ENCODE measurements at places on chromosomes 3 and 15.

- no peak for DNase-seq
These were observed 253.2 kb downstream of the BBX start for GRCh38 chr3:107775974-107776373.

DNA sequence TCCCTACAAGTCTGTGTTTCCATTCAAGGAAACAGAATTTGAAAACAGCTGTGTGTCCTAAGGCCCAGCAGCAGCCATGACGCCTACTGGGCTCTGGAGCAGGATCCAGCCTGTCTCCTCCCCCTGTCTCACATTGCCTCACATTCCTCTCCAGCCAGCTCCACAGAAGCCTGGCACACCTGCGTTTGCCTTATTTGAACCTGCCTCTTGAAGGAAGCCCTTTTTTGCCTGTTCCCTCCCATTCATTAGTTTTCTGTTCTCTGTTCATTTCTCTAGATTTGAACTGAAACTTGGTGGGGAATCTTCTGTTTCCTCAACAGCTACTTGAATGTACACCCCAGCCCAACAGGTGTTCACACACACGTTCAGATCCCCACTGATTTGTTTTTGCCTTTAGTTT, 890.5 kb downstream of the TUSC7 start:
- DNase-seq, result no peak

DNA sequence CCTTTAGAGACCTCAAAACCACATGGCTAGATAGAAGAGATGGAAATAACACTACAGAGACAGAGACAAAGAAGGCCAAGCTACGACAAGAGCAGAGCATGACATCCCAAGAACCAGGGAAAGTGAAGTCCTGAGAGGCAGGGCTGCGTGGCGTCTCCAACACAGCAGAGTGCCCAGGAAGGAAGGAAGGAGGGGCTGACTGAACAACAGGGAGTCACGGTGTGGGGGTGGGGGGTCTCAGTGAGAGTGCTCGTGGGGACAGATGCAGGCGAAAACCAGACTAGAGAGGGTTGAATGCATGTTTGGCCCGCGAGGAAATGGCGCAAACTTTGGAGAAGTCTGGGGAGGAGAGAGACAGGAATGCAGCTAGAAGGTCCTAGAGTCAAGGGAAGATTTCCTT, 44.0 kb downstream of the ADAMTS17 start:
- DNase-seq, result no peak

GRCh38 chr15:39896101-39896500, 24.0 kb downstream of the GPR176 start:
- no peak for DNase-seq

GRCh38 chr3:36060950-36061349, 319.4 kb upstream of the STAC start:
- DNase-seq, result no peak

- DNase-seq, result no peak
These were observed 68.8 kb downstream of the CTNNB1 start for GRCh38 chr3:41267975-41268640.

Measured in activated naive CD4-positive, alpha-beta T cell (primary cell).